ENCODE measurements at places on chromosomes 11 and 22.

- DNase-seq: peak; percentile 3
Observed at GRCh38 chr11:8501836-8502235, 92.2 kb downstream of the STK33 start.

GRCh38 chr22:47344414-47344813, 582.0 kb downstream of the TBC1D22A start:
- no peak for DNase-seq

DNA sequence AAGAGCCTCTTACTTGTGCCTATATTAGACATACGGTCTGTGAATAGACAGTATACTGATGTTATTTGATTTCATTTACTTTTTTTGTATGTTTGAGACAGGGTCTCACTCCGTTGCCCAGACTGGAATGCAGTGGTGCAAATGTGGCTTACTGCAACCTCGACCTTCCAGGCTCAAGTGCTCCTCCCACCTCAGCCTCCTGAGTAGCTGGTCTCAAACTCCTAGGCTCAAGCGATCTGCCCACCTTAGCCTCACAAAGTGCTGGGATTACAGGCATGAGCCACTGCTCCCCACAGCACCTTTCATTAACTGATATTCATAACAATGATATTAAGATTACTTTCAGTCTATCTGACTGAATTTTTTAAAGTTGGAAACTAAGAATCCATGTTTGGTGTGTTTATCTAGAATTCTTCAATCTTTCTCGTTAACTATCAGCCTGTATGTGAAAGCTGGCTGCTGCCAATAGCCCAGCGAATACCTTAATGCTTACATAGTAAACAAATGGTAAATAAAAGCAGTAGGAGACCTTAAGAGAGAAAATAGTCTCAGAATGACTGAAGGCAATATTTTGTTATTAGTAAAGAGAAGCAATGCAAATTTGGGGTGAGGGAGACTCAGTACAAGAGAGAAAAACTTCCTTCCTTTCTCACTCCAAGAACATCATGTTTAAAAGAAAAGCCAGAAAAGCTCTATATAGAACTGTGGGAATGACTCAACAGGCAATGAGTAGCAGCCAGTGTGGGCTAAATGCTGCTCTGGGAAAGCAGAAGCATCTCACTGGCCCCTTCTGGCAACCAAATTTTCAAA, 101.9 kb downstream of the MRTFA start:
- DNase-seq: no peak

GRCh38 chr11:79415912-79416311, 24.9 kb downstream of the TENM4 start:
- no peak for DNase-seq

DNA sequence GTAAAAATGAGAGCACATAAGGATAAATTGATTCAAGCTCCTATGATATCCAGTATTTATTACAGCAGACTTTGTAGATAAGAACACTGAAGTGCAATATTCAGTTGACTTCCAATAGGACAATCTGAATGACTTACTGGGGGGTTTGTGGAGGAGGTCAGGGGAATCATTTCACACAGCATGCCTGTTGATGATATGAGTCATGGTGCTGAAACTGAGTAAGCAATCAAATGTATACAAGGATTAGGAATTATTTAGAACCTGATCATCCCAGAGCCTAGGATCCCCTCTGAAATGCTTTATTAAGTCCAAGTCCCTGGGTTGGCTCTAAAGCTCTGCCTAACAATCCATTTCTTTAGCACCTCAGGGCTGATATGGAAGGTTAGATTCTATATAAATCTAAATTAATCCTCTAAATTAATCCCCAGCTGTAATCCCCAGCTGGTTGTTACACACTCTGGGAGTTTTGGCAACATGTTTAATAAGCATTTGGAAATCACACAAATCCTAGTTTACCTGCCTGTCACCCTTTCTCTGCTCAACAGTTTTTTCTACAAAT, 326.4 kb downstream of the GUCY1A2 start:
- no peak for DNase-seq

GRCh38 chr11:68297812-68298658, 14.4 kb upstream of the LRP5 start:
- DNase-seq: no peak

DNA sequence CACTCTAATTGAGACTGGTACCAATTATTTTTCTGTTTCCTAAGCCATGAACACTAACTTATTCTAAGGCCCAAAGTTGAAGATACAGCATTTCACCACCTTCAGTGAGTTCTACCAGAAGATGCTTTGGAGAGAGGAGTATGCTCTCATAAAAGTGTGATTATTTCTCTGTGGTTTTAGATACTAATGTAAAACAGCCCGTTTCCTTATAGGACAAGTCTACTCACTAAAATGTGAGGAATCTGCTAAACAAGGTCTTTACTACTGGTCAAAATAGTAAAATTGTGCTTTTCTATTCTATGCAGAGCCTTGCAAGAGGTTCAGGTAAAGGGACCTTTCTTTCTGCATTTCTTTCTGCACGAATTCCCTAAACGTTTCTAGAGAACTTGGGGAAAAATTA, 2.4 kb downstream of the LGR4 start:
- DNase-seq: no peak

DNA sequence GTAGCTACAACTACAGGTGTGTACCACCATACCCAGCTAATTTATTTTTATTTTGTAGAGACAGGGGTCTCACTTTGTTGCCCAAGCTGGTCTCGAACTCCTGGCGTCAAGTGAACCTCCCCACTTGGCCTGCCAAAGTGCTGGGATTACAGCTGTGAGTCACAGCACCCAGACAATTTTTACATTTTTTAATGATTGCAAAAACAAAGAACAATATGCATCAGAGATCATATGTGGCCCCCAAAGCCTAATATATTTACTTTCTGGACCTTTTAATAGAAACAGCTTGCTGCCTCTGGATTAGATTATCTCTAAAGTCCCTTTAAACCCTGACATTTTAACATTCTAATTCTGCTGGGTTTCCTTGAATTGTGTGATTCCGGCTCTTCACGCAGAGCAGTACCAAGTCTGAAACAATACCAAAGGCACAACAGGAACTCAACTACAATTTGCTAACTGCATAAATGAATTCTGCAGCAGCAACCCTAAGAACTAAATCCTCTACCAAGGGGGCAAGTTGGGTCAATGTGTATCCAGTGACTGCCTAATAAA, 25.0 kb downstream of the RAB30 start:
- DNase-seq: no peak

Data from AG04449 (cell line).